ENCODE measurements at places on chromosomes 1 and 21.
A peak's percentile ranks its signal among the peaks of the same experiment; 100 is the strongest.

DNA sequence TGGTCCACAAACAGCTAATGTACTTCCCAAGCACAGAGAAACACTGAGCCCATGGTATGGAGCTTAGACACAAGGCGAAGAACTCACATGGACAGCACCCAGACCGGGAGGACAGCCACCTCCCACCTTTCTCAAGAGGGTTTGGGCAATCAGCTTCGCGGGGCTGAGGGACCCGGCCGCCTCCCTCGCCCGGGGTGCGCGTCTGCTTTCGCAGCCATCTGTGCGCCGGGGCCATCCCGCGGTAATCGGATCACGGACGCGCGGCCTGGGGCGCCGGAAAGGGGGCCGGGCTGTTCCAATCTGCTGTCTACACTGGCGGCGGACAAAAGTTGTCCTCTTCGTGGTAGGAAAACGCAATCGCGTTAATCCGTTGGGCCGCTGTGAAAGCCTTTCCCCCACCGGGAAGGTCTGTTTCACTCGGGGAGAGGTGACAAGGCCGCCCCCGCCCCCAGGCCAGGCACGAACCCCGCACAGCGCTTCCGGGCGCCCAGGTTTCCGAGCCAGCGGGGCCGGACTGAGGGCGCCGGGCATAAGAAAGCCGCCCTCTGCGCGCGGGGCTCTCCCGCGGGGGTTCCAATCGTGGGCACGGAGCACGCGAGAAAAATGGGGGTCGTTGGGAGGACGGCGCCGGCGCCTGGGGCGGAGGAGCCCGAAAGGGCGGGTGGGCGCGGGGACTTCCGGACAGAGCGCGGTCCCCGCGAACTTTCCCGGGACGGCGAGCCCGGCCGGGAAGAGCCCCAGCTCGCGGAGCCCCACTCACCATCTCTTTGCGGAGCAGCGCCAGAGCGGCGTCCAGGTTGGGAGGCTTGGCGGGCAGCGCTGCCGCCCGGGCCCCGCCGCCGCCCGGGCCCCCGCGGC is 664 bp downstream of the FAM89A start:
- DNase-seq, result peak; percentile 82

GRCh38 chr1:8011016-8011415 is 15.1 kb downstream of the ERRFI1 start:
- no peak for DNase-seq

DNA sequence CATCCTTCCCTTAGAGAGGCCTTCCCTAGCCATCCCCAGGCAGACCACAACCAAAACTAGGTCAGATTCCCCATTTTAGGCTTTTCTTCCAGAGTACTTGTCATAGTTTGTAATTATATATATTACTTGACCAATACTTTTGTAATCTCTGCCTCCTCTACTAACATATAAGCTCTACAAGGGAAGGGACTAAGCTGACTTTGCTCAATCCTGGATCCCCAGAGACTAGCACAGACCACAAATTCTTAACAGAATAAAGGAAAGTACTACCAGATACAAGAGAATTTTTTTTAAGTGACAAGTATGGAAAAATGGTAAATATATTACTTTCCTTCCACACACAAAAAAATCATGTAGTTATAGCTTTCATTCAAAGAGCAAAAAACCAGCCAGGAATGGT is 2.0 kb downstream of the ZMYM6 start:
- DNase-seq, result no peak

DNA sequence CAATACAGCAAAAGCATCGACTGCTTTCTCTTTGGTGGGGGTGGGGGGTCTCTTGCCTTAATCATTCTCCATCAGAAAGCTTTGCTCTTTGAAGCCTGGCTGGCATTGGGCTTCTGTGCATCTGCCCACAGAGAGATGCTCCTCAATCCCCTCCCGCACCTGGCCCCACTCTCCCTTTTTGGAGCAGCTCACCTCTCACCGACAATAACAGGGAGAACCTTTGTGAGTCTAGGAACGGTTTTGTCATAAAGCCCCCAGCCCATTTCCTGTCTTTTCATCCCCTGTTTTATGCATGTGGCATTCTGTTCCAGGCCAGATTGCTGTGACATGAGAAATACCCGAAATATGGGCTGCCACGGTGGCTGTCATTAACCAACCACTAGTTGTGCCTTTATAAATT is 469.0 kb upstream of the VAMP3 start:
- DNase-seq, result no peak

DNA sequence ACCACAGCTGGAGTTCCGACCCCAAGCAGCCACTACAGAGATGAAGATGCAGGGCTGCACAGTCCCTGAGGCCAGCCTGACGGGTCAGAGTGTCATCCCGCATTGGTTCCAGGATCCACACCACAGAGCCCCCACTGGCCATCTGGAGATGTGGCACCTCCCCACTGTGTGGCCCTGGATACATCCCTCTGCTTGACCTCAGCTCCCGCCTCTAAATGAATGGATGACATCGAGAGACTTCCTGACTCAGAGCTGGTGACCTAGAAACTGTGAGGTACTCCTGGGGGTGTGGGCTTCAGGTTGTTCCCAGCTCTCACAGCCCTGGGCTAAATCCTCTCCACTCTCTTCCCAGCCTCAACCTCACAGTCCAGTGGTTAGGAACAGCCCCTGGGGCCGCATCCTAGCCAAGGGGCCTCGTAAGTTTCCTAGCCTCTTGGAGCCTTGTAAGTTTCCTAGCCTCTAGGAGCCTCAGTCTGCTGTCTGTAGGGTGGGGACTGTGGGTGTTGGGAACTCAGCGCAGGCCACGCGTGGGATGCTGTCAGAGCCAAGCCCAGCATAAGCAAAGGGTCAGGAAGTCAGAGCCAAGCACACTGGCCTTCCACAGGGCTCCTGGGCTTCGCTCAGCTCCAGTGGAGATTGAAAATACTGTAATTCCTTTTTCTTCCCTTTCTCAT is 87.5 kb upstream of the RUNX3 start:
- DNase-seq, result no peak

GRCh38 chr1:27406362-27406680 is 13.9 kb downstream of the GPR3 start:
- no peak for DNase-seq

GRCh38 chr1:195962051-195962450 is 646.2 kb downstream of the KCNT2 start:
- DNase-seq, result no peak

DNA sequence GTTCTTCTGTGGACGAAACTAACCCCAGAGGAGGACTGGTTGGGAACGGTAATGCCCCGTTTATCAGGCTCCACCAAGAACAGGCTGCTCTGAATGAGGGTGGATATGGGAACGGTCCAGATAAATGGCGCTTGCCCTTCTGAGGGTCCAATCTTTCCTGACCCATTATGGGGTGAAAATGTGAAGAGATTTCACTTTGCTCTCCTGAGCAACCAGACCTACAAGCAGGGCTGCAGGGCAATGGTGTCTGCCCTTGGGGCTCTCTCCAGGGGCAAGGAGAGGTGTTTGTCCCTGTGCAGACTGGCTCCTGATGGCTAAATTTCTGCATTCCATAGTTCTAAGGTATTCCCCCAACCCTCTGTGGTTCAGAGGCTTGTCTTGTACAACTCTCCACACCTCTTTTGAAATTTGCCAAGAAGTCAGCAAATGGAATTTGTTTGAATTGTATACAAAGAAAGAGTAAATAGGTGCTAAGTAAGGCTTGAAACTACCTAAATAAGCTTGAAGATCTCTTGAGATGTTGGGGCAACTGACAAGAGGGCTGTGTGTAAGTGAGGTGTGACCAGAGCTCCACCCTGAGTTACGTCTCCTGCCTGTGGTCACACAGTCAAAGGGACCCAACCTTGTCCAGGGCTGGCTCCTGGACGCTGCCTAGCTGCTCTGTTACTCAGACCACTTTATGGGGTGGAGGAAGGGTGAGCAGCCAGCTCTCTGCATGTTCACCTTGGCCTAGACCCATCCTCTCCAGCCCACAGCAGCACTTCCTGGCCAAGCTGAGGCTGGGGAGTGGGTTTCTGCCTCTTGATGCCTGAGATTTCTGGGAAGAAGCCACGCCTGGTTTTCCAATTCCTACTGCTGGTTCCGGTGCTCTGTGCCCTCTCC is 24.8 kb downstream of the SLC2A1 start:
- DNase-seq, result peak; percentile 36

DNA sequence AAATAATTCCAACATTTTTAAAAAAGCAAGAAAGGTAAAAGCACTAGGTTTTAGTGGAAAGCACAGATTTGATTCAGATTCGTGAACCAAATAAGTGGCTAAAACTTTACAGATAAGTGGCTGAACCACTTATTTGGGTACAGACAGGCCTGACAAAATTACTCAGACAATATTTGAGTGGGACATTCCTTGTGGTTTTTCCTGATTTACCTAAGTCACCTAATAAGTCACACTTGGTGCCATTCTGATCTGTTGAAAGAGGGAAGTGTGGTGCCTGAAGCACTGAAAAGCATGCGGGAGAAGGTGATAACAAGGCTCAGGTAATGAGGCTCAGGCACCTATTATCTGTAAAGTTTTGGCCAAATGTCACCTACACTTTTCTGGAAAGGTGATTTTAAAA is 81.6 kb upstream of the CD55 start:
- DNase-seq, result no peak

GRCh38 chr21:42849759-42850412 is 29.5 kb downstream of the WDR4 start:
- no peak for DNase-seq

DNA sequence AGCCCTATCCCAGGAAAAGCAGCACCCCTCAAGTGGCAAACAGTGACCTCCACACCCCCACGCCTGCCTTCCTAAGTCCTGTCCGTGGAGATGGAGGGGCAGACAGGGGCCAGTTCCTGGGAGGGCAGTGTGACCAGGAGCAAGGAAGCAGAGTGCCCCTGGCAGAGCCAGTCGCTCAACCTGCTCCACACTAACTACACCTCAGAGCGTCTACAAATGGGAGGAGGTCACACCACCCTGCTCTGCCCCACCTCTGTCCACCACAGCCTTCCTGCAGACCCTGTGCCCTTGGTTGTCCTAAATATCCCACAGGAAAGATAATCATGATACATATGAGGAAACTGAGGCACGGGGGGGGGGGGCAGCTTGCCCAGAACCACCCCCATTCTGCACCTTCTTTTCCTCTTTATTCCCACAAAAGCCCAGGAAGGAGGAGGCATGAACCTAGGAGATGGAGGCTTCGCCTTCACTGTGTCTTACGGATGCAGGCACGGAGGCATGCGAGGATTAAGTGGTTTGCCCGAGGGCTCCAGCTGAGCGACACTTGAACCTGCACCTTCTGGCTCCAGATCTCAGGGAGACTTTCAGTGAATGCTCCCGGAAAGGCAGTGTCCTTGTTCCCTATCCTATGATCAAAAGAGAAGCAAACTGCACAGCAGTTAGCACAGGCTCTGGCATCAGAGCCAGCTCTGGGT is 42.7 kb upstream of the SELENON start:
- no peak for DNase-seq

DNA sequence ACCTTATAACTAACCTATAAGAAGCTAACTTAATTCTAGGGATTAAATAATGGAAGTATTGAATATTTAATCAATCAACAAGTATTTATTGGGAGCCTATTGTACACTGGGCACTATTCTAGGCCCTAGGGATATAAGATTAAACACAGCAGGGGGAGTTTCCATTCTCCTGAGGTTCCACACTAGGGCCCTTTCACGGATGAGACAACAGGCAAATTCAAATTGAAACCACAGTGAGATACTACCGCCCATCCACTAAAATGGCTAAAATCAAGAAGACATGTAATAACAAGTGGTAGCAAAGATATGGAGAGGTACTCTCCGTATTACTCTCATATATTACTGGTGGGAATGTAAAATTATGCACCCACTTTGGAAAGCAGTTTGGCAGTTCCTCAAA is 674.4 kb downstream of the KIF26B start:
- no peak for DNase-seq

DNA sequence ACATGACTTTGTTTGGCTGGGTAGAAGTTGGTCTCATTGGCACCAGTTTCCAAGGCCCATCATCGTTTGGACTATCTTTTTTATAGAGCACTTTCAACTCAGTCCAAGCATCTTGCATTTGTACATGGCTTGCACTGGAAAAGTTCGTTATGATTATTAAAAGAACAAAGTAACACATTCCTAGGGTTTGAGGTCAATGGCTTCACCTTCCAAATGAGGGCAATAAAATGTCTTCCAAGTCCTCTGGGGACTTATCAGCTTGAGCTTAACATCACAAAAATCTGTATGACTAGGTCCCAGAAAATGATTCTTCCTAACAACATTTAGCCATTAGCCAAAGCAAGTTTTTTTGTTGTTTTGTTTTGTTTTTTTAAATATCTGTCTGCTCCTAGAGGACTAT is 610.8 kb downstream of the LMO4 start:
- no peak for DNase-seq

DNA sequence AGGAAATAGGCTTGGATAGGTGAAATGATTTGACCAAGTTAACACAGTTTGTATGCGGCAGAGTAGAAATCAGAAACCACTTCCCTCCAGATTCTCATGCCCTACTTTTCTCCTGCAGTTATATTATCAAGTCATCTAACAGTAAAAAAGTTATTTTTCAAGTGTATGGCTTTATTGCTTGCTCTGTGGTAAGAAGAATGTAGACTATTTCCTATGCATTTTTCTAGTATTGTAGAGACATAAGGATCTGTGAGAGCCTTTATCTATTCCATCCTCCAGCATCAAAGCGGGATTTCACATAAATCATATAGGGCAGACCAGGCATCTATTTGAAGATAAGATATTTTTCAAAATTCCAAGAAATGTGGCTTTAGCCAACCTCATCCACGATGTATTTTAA is 208.5 kb downstream of the TTLL7 start:
- DNase-seq, result no peak
